ENCODE measurements at places on chromosomes 3 and 15.

DNA sequence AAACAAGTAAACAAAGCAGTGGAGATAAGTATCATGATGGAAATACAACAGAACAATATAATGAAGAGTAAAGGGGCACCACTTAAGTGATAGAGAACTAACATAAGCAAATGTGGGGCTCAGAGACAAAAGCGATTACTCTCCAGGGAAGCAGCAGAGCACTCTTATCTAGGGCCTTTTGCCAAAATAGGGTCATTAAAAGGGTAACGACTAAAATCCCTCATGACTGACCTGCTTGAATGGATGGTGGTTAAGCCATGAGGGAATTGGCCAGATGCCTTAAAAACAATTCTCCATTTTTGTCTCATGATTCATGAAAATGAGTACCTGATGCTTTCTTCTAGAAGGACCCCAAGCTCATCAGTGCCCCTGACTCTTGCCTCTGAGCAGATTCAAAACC is 3.2 kb upstream of the SLC7A14 start:
- no peak for DNase-seq

GRCh38 chr3:170467007-170467406 is 48.3 kb downstream of the CLDN11 start:
- peak; percentile 82 for DNase-seq

- no peak for DNase-seq
Observed at GRCh38 chr3:86562090-86562489, 428.9 kb downstream of the VGLL3 start.

GRCh38 chr15:91307601-91308000 is 207.5 kb downstream of the SV2B start:
- DNase-seq: no peak

GRCh38 chr3:171871392-171872274 is 28.5 kb downstream of the TMEM212 start:
- DNase-seq: no peak

DNA sequence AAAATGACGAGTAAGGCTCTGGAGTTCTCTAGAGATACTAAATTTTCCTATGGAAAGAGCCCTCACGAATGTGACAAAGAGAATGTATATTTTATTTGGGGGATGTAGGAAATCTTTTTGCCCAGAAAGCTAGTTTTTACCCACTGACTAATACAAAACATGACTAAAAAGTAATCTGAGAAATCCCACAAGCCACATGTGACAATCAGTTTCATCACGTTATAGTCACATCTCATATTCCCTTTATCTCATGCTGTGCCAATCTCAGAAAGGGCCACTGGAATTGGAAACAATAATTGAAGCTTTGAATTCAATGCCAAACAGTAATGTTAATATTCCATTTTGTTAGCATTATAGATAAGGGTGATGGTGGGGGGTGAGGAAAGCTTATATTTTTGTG is 509.0 kb upstream of the GOLIM4 start:
- no peak for DNase-seq

- DNase-seq: no peak
Observed at GRCh38 chr3:12569836-12570235, 12.9 kb downstream of the MKRN2 start.

- no peak for DNase-seq
Observed at GRCh38 chr3:139585820-139586219, 46.3 kb upstream of the RBP1 start.

- no peak for DNase-seq
Observed at GRCh38 chr15:101189409-101190091, 62.3 kb downstream of the CHSY1 start.

DNA sequence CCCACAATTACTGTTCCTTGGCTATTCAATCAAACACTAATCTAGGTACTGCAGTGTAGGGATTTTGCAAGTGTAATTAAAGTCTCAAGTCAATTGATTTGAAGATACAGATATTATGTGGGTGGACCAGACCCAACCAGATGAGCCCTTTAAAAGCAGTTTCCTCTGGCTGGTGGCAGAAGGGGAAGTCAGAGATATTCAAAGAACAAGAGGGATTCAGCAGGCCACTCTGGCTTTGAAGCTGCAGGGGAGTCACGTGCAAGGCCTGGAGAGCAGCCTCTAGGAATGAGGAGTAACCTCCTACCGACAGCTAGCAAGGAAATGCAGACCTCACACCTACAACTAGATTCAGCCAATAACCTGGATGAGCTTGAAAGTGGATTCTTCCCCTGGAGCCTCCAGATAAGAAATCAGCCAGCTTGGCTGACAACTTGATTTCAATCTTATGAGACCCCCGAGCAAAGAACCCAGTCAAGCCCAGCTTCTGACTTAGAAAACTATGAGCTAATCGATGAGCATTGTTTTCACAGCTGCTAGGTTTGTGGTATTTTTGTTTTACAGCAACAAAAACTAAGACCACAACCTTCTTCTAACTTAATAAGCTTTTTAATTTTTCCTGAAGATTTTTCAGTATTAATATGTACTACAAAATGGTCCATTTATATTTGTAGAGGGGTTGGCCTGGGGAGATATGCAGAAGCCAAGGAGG is 13.4 kb downstream of the HACD2 start:
- DNase-seq: no peak

- DNase-seq: no peak
Observed at GRCh38 chr3:8441969-8442559, 59.6 kb upstream of the LMCD1 start.

DNA sequence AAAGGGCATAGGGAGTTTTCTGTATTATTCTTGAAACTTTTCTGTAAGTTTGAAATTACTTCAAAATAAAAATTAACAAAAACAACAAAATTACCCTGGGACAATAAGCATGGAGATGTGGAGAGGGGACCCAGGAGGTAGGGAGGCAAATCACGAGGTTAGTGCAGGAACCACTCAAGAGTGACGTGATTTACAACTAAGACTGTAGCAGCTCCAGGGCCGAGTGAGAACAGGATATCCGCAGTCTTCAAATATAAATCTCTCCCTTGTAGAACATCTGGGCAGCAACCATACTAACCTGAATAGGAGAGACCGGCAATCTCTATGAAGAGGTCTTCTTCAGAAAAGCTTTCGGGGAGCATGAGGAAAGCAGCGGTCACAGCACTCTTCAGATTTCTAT is 17.3 kb downstream of the TAMM41 start:
- DNase-seq: no peak

GRCh38 chr3:159829539-159830227 is 159.0 kb upstream of the IL12A start:
- DNase-seq: no peak

- no peak for DNase-seq
Observed at GRCh38 chr15:63430766-63431451, 49.3 kb upstream of the CA12 start.

GRCh38 chr3:94117729-94118128 is 54.9 kb downstream of the NSUN3 start:
- DNase-seq: no peak

DNA sequence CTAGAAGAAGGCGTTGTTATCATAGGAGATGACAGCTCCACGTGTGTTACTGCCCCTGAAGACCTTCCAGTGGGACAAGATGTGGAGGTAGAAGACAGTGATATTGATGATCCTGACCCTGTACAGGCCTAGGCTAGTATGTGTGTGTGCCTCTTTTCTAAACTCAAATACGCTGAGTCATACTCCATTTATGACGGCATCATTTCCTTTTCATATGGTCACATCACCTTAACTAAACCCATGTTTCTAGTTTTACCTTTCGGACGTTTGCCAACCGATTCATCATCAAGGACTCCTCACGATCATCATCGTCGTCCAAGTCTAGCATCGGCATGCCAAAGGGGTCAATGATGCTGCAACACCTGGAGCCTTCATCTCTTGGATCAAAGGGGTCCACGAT is 149.0 kb downstream of the CBLB start:
- no peak for DNase-seq

All from hypothalamus (tissue), 51 donors.